ENCODE measurements at places on chromosomes 7 and 10.

GRCh38 chr10:14500172-14500765, 169.5 kb upstream of the FRMD4A start:
- DNase-seq = no peak

DNA sequence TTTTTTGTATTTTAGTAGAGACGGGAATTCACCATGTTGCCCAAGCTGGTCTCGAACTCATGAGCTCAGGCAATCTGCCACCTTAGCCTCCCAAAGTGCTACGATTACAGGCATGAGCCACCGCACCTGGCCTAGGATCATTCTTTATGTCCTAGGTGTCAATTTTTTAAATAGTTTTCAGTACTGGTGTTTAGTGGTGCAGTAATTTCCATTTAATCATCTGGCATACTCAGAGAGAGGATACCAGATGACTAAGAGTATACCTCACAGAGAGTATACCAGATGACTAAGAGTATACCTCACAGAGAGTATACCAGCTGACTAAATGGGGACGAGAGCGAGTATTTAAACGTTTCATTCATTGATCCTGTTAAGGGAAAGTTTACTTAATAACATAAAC, 37.3 kb upstream of the TMEM248 start:
- DNase-seq = no peak

DNA sequence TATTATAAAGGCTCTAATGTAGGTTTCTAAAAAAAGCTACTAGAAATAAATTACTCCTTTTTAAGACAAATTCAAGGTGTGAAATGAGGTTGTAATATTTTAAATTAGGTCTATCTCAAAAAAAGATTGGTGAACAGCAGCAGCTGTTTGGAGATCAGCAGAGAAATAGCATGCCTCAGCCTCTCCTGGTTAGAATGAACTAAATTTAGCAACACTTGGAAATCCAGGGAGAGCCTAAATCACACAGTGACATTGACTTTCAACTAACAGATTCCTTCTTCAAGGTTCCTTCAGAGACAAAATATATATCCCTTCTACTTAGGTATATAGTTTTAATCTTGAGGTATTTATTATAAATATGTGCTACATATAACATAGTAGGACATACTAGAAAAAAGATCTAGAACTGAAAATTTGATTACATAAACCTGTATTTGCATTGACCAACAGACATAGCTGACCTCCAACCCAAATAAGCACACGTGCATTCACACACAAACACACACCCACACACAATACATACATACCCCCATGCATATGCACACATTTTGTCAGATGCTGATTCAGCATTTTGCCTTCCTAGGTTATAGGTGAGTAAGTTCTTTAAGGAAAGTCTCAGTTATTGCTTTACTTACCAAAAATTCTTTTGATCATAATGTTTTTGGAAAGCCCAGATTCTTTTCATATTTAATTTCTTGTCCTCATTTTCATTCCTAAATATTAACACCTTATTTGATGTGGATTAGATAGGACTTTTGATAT, 47.3 kb downstream of the DGKB start:
- DNase-seq = no peak

DNA sequence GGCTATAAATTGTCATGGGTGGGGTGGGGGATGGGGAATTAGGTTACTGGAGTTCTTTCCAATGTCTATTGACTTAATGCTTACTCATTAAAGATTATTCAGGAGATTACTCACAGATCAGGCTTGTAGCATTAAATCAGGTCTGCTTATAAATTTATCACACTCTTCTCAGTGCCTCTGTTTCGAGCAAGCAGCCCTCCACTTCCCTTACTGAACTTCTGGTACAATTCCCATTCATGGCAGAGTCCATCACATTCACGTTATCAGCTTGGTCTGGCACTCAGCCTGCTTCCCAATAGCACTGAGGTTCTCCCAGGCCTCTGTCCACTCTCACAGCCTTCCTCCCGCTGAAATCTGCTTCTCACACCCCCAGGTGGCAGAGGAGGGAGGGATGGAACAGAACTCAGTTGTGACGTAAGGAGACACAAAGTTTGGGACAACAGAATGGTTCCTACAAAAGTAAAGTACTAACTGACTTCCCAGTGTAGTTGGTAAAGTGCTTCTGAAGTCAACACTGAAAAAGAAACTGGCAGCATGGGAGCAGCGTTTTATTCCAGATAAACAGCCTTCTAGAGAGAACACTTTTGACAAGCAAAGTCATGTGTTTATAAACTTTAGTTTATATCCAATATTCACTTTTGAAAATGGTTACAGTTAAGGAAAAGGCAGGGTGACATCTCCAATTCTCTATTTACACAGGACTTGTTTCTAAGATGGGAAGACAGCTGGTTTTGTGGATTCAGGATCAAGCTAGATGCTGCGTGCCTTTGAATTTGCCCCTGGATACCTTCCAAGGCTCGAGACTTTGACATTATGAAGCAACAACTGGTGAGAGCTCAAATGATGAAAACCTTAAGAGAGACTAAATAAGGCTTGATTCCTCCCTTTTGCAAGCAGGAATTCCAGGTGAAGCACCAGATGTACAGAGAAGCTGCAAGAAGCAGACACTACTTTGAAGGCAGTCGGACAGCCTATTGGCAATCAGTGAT, 81.4 kb downstream of the ATXN7L1 start:
- DNase-seq = no peak

DNA sequence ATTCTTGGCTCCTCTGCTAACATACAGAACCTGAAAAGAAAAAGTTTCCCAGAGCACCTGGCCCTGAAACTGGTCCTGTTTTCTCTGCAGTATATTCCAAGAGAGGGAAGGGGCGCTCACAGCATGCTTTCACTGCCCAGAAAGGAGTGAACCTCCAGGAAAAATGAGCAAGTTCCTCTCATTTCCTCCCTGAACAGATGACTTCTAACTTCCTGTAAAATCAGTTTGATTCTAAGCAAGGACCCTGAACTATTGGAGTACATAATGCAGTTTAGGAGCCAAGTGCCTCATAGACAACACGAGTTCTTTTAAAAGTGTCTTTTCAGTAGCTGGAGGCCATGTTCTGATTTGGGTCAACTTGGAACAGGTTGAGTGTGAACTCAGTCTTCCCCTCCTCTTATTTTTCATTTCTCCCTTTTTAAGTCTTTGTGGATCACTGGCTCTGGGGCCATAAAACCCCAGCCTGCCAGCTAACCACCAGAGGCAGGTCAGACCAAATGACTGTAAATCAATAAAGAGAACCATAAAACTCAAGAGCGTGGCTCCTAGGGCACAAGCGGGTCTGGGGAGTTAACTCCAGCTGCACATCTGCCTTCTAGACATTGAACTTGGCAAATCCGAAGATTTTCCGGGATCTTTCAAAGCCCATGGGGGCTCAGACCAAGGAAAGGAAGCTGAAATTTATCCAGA, 5.9 kb upstream of the LRRC18 start:
- no peak for DNase-seq

- DNase-seq = no peak
These were observed 3.0 kb downstream of the BRI3 start for GRCh38 chr7:98284335-98285036.

GRCh38 chr10:92267343-92267742, 23.5 kb downstream of the CPEB3 start:
- no peak for DNase-seq

- DNase-seq = no peak
These were observed 80.0 kb downstream of the ATXN7L1 start for GRCh38 chr7:105796365-105796764.

DNA sequence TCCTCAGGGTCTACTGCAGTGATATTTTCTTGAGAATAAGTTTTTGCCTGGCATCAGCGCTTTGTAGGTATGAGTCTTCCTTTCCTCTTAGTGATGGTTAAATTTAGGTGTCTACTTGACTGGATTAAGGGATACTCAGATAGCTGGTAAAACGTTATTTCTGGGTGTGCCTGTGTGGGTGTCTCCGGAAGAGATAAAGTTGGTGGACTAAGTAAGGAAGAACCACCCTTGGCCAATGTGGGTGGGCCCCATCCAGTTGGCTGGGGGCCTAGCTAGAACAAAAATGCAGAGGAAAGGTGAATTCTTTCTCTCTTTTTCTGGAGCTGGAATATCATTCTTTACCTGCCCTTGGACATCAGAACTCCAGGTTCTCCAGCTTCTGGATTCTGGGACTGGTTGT, 138.8 kb downstream of the ADCYAP1R1 start:
- no peak for DNase-seq

- DNase-seq = no peak
These were observed 44.6 kb upstream of the C1QL3 start for GRCh38 chr10:16566202-16566805.

GRCh38 chr7:139635526-139636302, 112.2 kb downstream of the CLEC2L start:
- DNase-seq = peak; percentile 15

- no peak for DNase-seq
These were observed 63.2 kb downstream of the PRPF18 start for GRCh38 chr10:13649844-13650520.

DNA sequence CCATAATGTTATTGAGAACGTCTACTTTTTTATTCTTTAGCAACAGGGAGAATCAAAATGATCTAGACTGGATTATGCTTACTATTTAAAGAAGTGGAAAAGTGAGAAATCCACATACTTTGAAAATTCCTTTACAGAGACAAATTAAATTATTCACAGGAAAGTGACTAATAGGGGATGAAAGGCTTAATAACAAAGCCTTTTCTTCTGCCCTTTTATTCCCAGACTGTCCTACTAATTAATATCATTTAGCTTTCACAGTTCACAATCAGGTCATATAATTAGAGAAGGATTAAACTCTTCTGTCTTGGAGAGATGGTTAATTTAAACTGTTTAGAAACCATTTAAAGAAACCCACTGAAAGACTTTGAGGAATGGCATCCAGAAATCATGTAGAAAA, 58.8 kb downstream of the ARL4A start:
- no peak for DNase-seq

GRCh38 chr10:24804956-24805355, 81.3 kb upstream of the ARHGAP21 start:
- no peak for DNase-seq

- DNase-seq = no peak
These were observed 110.8 kb downstream of the REEP3 start for GRCh38 chr10:63631991-63632390.

DNA sequence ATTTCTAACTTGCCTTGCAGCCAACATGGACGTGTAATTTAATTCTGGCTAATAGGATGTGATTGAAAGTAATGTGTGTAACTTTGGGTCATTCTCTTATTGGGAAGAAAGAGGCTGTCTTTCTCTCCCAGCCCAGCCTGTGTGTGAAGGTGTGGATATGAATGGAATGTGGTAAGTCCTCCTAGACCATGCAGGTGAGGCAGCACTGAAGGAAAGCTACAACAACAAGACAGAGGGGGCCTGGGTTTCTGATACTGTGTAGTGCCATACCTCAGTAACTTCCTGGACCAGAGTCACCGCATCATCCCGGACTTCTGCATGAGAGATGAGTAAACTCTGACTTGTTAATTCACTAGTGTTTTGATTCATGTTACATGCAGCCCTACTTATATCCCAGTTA, 237.0 kb downstream of the EXOC4 start:
- DNase-seq = no peak

GRCh38 chr10:103736763-103737162, 118.6 kb downstream of the SH3PXD2A start:
- no peak for DNase-seq

DNA sequence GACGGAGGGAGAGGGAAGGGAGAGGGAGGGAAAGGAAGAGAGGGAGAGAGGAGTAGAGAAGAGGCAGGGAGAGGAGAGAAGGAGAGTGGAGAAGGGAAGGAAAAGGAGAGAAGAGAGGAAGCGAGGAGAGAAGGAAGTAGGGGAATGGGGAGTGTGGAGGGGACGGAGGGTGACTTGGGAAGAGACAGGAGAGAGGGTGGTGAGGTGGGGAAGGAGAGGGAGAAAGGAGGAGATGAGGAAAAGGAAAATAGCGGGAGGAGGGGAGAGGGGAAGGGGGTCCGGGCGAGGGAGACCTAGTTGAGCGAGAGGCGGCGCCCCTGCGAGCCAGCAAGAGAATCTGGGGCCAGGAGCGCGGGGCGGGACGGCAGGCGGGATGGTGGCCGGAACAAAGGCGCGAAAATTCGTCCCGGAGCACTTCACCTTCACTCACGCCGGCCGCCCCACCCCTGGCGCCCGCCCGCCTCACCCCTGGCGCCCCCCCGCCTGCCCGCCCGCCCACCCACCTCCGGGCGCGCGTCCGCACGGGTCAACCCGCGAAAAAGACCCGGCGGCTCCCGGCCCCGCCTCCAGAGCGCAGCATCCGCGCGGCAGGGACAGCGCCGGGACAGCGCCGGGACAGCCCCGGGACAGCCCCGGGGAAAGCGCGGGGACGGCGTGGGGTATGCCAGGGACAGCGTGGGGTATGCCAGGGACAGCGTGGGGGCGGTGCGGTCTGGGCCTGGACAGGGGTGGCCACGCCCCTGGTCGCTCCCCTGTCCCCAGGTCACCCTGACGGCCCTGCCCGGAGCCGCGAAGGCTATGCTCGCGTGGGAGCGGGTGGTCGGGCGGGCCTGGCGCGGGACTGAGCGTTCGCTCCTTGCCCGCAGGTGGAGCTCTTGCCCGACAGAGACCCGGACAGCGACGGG, 4.2 kb downstream of the VSTM2A start:
- no peak for DNase-seq

DNA sequence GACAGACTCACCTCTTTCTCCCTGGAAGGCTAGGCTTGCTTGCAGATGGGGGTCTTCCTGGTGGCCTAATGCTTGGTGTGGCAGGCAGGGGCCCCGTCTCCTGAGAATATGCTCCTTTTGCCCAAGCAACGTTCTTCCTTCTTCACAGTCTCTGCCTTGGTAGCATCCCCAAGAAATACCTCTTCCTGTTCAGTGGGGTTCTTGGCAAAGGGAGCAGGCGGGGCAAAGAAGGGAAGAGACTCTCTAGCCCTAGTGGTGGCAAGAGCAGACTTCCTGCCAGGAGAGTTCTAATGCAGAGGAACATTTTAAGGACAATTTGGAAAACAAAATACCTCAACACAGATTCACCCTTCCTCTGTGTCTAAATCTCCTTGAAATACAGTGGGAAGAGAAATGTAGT, at the start of gene CLEC5A:
TSS of gene CLEC5A (minus strand) at position 179 of the 400 bp plus-strand sequence. CDS start 682 bp downstream, outside the sequence.
- no peak for DNase-seq

- peak; percentile 88 for DNase-seq
These were observed 5.2 kb upstream of the CAMK2G start for GRCh38 chr10:73879296-73880173.

DNA sequence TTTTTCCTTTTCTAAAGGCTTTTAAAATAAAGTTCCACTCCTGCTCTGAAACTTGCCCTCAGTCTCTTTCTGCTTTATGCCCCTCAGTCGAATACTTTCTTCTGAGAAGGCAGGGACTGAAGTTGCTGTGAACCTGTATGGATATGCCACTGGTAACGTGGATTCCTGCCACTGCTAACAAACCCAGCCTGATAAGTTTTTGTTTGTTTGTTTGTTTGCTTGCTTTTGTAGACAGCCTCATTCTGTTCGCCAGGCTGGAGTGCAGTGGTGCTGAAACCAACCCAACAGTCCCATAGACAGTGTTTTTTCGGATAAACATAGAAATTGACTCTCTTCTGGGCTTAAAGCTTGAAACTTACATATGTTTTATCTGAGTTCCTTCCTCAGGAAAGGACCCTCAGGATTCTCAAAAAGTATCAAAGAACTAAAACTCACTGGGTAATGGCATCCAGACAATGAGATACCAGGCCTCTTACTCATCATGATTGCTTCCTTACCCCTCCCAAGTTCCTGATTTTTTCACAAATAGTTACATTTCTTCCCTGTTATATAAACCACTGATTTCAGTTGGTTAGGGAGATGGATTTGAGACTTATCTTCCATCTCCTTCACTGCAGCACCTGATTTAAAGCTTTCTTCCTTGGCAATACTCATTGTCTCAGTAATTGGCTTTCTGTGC, 273.6 kb downstream of the SDHAF3 start:
- DNase-seq = no peak

GRCh38 chr7:12637819-12638592, 49.4 kb upstream of the ARL4A start:
- no peak for DNase-seq

GRCh38 chr10:22837771-22838170, 90.1 kb upstream of the ARMC3 start:
- DNase-seq = no peak
